ENCODE measurements at places on chromosomes 4 and X. TPM values are rescaled to one million over a fixed set of nuclear protein-coding genes. Genes with fewer than 3 reads are reported as not detected.

DNA sequence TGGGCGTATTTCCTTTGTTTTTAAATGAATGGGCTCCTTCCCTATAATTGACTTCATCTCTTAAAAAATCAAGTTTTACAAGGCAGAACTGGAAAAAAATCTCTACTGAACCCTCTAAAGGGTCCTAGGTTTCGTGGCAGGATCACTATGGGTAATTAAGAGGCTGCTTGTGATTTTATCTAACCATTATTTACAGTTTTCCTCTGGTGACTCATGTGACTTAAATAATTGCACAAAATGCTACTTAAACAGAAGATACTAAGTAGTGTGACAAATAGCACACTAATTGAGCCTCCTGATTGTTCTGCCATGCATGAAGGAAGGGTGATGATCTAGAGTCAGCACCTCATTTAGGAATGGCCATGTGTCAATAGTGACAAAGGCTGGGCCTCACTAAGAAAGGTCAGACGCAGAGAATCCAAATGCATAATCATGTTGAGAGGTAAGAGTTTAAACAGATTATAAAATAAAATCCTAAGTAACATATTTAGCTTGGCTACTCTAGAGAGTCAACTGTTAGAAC is 35.5 kb downstream of the OFD1 start:
- DNase-seq: no peak

GRCh38 chr4:1773754-1774153 is 19.3 kb upstream of the FGFR3 start:
- DNase-seq: no peak

- DNase-seq: no peak
These were observed 135.3 kb upstream of the MID1 start for GRCh38 chrX:10755439-10756334.

ATP1B4 gene
- polyA plus RNA-seq: not detected

UNC5C gene
- polyA plus RNA-seq: not detected

- no peak for DNase-seq
These were observed 44.8 kb upstream of the CBR4 start for GRCh38 chr4:169054879-169055278.

FAM53A gene
- polyA plus RNA-seq: 1.5 TPM

INTU gene
- polyA plus RNA-seq: not detected

- DNase-seq: no peak
These were observed 16.5 kb downstream of the FGFRL1 start for GRCh38 chr4:1027915-1028238.

DNA sequence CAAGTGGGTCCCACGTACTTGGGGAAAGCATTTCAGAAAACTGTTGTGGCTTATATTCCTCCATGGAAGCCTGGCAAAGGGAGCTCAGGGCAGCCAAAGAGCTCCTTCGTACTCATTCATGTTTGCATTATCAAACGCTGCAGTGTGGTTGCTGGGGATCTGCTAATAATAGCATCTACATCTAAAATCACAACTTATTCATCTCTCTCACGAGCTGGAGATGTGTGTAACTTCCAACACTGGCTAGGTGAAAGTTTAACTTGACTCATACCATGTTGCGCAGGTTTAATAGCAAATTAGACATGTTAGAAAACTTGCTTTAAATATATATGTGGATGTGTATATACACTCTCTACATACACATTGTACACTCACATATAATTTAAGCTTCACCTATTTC is 415.1 kb downstream of the AFF2 start:
- DNase-seq: no peak

DNA sequence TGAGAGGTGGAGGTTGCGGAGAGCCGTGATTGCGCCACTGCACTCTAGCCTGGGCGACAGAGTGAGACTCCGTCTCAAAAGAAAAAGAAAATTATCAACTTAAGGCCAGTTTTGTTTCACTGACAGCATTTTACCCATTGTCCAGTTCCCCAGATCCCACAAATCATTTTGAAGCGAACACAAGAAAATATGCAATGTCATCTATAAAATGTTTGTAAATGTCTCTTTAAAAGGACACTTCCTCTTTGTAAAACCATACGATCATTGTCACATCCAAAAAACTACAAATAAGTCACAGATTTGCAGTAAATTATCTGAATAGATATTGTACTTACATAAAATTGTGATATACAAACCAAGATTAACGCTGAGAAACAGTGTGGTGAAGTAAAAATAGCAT is 147.6 kb downstream of the ATRX start:
- DNase-seq: no peak

DNA sequence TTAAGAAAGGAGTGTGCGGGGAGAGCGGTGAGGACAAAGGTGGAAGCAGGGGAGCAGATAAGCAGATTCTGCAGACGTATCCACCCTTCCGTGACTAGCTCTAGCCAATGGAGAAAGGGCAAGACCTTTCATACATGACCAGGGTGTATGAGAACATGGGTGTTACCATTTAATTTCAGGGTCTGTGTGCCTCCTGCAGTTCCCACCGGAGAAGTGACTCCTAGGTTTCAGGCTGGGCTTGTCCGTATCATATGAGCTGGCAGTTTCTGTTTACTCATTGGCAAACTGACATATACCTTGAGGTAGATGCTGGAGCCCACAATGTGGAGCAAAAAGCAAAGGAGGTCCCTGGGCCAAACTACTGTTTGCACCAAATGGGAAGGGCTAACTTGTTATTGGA is 6.8 kb downstream of the RBM47 start:
- no peak for DNase-seq

DNA sequence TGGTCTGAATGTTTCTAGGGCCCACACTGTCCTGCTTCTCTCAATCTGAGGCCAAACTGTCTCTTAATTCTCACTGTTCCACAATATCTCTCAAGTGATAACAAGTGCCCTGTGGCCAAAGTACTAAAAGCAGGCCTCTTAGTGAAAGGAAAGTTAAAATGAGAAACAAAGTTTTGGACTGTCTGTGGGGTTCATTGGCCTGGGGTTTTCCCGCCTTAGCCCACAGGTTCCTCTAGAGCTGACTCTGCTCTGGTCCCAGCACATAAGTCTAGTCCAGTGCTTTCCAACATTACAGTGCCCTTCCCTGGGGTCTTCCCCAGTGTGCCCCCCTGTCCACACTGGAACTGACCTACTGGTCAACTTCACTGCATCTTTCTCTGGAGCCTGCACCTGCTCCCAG is 6.3 kb downstream of the MAGEB1 start:
- no peak for DNase-seq

DNA sequence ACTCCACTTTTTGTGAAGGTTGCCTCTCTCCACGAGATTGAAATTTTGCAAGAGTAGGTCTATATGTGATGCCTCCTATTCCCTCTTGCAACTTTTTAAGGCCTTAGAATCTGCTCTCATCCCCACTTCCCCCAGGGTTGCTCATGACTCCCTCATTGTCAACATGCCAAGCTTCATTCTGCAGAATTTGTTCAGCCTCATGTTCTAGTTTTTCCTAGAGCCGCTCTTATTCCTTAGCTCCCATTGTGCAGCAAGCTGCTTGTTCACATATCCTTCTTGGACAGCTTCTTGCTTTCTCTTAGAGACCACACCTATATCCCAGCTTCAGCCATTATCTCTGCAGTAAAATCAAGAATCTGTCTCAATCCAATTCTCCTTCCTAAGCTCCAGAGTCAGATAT is 82.4 kb downstream of the CNGA2 start:
- DNase-seq: no peak

DNA sequence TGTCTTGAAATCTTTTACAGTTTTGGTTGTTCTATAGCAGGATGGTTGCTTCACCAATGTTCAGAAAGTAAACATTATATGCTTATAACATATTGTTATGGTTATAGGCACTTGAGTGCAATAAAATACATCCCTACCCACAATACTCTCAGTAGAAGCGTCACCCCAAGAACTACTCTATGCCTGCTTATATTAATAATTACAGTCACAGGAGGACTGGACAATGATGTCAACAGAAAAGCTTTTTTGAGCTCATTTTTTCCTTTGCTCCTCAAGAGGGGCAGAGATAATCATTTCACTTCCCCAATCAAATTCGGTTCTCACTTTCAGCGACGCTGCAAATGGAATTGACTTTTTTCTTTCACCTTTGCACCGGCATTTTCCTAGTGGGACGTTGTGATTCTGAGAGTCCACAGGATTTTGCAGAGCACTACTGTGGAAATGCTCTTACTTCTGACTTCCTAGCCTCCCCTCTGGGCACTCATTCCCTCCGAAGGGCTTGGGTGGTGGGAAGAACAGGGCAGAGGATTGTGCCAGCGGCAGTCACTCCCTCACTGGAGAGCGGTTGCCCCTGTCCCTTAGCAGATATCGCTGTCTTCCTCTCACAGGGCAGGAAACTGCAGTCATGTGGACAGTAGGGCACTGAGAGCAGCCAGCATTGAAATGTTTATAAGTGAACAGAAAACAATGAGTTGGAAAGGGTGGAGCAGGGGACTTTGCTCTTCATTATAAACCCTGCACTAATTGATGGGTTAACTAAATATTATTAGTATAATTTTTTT is 24.9 kb upstream of the SGMS2 start:
- no peak for DNase-seq

ATP5ME gene
- 441 TPM for polyA plus RNA-seq

DNA sequence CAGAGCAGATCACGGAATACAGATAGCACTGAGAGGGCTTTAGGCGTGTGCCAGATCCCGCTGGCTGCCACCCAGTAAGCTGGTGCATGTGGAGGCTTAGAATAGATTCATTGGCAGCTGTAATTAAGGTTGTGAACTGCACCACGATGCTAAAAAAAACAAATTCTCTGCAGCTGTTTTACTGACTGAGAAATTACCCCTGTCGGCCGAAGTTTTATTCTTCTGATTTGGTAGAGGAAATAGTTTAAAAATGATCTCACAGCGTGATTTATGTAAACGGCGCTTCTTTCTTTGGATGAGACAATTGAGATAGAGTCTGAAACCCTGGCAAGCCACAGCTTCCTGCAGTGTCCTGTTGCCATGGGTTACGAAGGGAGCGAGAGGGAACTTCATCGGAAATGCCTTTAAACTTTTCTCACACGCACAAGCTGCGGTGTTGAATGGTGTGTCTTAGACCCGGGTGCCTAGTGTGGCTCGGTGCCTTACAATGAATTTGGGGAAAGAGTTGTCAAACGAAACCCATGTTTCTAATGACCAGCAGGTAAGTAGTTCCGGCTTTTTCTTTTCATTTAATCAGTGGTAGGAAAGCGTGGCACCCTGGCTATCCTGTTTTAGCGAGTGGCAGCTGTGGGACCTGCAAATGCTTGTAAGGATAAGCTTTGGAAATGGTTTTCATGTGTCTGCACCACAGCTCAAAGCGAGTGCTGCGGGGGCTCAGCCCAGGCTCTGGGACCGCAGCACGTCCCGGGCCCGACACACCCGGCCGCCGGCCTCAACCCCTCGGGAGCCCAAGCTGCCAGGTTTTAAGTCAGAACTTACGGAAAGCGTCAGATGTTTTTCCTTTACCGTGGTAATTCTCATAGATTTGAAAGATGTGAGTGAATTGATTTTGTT is 71.7 kb upstream of the HGFAC start:
- DNase-seq: no peak

GRCh38 chrX:120244735-120245498 is 5.7 kb upstream of the ZBTB33 start:
- DNase-seq: peak; percentile 21

SOWAHB gene
- polyA plus RNA-seq: not detected

- DNase-seq: no peak
These were observed 696 bp downstream of the SCRG1 start for GRCh38 chr4:173398220-173398619.

MGAT4D gene
- polyA plus RNA-seq: not detected

DNA sequence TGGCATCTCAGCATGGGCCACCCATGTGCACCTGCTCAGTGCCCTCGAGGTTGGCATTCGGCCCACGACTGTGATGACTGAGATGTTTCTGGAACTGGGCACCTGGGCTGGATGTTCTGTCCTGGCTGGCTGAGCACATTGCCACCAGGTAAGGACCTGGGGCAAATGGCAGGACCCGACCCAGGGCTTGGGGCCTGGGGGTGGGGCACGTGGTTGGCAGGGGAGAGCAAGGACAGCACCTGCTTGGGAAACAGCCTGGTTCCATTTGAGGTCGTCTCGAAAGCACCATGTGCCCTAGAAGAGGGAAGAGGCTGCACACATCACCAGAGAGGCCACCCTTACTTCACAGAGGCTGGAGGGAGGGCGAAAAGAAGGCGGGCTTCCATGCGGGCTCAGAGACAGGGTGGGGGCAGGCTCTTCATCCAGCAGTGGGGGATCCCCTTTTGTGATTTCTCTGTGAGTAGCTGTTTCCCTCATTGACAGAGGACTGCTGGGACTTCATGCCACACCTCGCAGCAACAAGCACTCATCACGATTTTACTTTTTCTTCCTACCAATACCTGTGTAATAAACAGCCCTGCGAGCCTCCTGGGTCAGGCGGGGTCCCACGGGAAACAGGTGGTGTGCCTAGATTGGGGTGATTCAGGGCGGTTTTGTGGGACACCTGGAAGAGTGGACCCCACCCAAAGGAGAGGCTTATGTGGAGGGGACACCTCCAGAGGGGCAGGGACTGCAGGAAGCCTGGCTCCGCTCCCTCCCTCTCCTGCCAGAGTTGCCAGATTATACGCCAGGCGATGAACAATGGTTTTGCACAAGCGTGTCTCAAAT is 12.0 kb downstream of the TMEM187 start:
- no peak for DNase-seq

DNA sequence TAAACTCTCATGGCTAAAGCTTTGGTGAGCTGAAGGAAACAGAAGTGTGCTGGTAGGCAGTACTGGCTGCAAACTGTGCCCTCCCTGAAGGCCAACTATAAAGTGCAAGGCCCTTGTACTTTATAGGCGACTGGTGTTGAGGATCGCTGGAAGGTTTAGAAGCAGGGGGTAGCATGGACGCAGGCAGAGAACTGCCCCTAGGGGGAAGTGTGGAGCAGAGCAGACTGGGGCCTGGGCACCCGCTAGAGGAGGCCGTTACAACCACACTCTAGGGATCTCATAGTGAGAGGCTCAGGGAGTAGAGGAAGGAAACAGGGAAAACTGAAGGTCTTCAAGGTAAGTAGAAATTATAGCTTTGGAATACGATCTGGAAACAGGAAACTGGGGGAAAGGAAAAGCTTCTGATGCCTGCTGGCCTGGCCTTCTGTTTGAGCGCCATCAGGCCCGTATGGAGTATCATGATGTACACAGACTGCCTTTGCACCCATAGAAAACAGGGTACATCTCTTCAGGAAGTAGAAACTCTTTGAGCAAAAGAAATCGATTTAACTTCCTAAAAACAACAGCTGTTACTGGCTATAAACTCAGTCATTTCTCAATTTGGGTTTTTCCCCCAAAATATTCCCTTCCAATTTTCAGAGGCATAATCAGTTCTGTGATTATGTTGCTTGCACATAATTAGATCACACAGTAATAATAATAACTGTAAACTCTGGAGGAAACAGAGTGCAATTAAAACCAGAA is 23.9 kb upstream of the TMSB4X start:
- peak; percentile 52 for DNase-seq

CDKL2 gene
- 0.47 TPM for polyA plus RNA-seq

CSN1S1 gene
- not detected for polyA plus RNA-seq

ZNF718 gene
- 5.8 TPM for polyA plus RNA-seq

GRCh38 chr4:10504570-10505179 is 47.4 kb upstream of the ZNF518B start:
- no peak for DNase-seq

- DNase-seq: no peak
These were observed 129.4 kb upstream of the TENM3 start for GRCh38 chr4:182113779-182114178.

GPR78 gene
- not detected for polyA plus RNA-seq

- no peak for DNase-seq
These were observed 47.8 kb downstream of the ACOX3 start for GRCh38 chr4:8392591-8393190.

SLC10A4 gene
- not detected for polyA plus RNA-seq

RS1 gene
- not detected for polyA plus RNA-seq
